Adrenal gland (tissue), 19 donors: ENCODE measurements at places on chromosomes 7 and 10. TPM values are rescaled to one million over a fixed set of nuclear protein-coding genes. Genes with fewer than 3 reads are reported as not detected.
A peak's percentile ranks its signal among the peaks of the same experiment; 100 is the strongest.

The HOXA10 gene
- polyA plus RNA-seq: 4.2 TPM

The OR9A2 gene
- not detected for polyA plus RNA-seq

DNA sequence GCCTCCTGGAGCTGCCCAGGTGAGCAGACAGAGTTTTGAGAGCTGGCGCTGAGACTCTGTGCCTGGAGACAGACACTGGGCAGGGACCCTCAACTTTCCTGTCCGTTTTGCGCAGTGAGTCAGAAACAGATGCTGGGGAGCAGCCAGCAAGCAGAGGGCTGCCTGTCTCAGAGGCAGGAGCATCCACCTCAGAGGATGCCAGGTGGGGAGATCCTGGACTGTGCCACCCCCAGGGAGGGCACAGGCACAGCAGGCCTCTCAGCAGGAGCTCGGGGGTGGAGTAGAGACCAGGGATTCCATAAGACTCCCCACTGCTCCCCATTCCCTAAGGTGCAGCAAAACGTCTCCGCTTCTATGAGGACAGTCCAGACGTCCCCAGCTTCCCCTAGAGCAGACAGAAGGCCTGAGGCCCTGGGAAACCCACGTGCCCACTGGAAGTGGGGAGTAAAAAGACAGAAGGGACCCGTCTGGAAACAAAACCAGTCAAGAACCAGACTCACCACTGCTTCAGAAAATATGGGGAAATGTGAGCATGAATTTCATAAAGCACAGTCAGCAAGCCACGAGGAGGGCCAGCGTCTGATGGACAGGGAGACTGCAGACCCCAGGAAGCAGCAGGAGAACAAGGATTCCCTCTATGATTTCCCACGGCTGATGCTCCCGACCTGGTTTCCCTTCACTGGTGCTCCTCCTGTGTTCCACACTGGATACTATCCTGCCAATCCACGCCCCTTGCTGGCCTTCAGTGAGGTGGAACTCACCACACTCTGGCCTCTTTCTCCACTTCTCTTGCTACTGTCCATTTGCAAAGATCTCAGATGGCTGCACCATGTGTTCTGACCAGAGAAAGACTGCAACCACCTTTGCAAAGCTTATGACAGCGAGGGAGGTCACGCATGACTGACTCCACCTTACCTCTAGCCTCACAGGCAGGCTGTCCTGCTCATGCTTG is 151.3 kb upstream of the FAM20C start:
- no peaks in the 10 kb centered on the region for H3K4me1 ChIP-seq
- no peak for DNase-seq
- H3K27me3 ChIP-seq: no peaks in the 10 kb centered on the region
- H3K27ac ChIP-seq: no peak overlapping the region
- H3K4me3 ChIP-seq: no peak overlapping the region
- H3K36me3 ChIP-seq: no peaks in the 10 kb centered on the region

GRCh38 chr7:122383934-122384333 is 79.4 kb upstream of the FEZF1 start:
- H3K4me3 ChIP-seq: no peak overlapping the region
- no peak for DNase-seq
- no peaks in the 10 kb centered on the region for H3K27me3 ChIP-seq
- no peaks in the 10 kb centered on the region for H3K4me1 ChIP-seq

DNA sequence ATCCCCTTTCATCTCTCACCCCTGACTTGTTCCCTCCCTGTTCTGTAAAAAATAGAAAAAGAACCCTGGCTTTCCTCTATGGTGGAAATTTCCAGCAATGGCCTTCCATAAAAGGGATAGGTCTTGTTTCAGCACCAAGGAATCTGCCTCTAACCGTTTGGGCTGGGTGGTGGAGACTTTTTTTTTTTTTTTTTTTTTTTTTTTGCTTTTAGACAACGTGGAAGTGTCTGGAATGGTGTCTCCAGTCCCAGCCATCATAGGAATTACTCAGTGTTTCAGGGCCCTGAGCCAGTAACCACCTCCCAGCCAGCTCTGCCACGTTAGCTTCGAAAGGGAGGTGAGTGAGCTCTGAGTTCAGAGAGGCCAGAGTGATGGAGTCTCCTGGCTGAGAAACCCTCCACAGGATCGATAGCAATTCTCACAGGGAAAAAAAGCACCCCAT is 97.3 kb upstream of the COL1A2 start:
- H3K27me3 ChIP-seq: no peaks in the 10 kb centered on the region
- no peak overlapping the region for H3K4me3 ChIP-seq
- peaks cover 39% of the 10 kb centered on the region for H3K4me1 ChIP-seq
- DNase-seq: peak; percentile 72

DNA sequence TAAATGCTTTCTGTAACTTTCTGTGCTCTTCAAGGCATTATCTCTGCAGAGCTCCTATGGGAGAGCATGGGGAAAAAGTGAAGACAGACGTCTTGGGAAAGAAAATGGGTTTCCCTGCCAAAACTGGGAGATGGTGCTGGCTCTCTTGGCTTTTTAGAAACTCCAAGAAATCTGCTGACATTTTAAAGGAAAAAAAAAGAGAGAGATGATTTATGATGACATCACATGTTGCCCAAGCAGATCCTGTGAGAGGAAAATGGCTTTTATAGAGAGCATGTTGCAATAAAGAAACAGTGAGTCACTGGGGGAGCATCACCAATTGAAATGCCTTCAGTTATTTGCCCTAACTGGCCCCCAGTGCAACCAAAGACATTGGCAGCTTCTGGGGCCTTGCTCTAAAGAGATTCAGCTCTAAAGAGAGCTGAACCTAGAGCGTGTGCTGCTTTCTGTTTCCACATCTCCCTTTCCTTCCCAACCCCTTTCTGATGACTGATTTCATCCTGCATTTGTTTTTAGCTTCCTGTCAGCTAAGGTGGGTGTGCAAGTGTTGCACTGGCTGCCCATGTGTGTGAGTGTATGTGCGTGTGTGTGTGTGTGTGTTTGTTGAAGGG is 37.7 kb downstream of the LRMDA start:
- peak; percentile 57 for DNase-seq
- no peaks in the 10 kb centered on the region for H3K27me3 ChIP-seq

GRCh38 chr10:72276013-72276387 is 2.3 kb downstream of the DDIT4 start:
- H3K36me3 ChIP-seq: peaks cover 23% of the 10 kb centered on the region
- peak overlapping the region; percentile 97 for H3K27ac ChIP-seq
- peaks cover 12% of the 10 kb centered on the region for H3K4me1 ChIP-seq
- peak; percentile 72 for DNase-seq

GRCh38 chr7:93119191-93119905 is 1.6 kb upstream of the SAMD9 start:
- no peak overlapping the region for H3K4me3 ChIP-seq
- H3K36me3 ChIP-seq: no peaks in the 10 kb centered on the region
- no peak for DNase-seq
- no peaks in the 10 kb centered on the region for H3K27me3 ChIP-seq
- H3K27ac ChIP-seq: no peak overlapping the region
- H3K4me1 ChIP-seq: peaks cover 6% of the 10 kb centered on the region

GRCh38 chr7:135877805-135878204 is 99.4 kb downstream of the MTPN start:
- H3K27ac ChIP-seq: no peak overlapping the region
- no peak overlapping the region for H3K4me3 ChIP-seq
- no peaks in the 10 kb centered on the region for H3K4me1 ChIP-seq
- H3K27me3 ChIP-seq: no peaks in the 10 kb centered on the region
- no peak for DNase-seq
- no peaks in the 10 kb centered on the region for H3K36me3 ChIP-seq

DNA sequence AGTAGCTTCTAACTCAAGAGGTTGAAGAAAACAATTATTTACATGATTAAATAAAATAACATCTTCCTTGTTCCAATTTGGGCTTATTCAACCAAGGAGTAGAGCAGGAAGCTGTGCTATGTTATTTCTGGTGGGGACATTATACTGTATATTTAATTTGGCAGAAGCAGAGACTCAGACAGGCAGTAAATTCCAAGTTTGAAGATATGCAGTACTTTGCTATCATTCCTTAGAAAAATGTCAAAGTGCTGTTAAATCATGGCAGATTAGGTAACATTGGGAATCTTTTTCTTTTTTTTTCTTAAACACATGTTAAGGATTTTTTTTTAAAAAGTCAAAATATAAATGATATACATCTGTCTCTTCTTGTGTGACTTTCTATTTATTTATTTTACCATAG is 190.1 kb downstream of the SUGCT start:
- no peak for DNase-seq
- H3K4me1 ChIP-seq: no peaks in the 10 kb centered on the region
- no peaks in the 10 kb centered on the region for H3K27me3 ChIP-seq
- H3K27ac ChIP-seq: no peak overlapping the region
- H3K36me3 ChIP-seq: no peaks in the 10 kb centered on the region

DNA sequence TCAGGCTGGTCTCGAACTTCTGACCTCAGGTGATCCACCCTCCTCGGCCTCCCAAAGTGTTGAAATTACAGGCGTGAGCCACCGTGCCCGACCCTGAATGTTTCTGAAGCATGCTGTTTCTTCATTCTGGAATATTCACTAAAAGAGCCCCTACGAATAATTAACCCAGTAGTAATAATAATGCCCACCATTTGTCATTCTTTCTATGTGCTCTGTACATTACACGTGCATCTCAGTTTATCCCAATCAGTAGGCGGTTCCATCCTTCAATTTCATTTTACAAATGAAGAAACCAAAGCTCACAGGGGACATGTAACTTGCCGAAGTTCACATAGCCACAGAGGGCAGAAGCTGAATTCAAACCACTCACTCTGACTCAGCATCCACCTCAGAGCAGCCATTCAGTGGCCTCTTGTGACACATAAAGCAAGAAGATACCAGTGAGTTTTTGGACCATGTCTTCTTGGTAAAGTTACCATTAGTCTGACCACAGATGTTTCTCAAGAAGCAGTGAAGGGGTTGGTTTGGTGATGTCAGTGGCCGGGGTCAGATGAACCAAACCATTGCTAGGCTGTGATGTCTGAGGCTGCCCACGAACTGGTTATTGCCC is 71.9 kb upstream of the DUSP5 start:
- no peaks in the 10 kb centered on the region for H3K4me1 ChIP-seq
- no peak overlapping the region for H3K4me3 ChIP-seq
- H3K27me3 ChIP-seq: no peaks in the 10 kb centered on the region
- no peak for DNase-seq
- H3K36me3 ChIP-seq: no peaks in the 10 kb centered on the region
- no peak overlapping the region for H3K27ac ChIP-seq

The LRRC72 gene
- not detected for polyA plus RNA-seq

DNA sequence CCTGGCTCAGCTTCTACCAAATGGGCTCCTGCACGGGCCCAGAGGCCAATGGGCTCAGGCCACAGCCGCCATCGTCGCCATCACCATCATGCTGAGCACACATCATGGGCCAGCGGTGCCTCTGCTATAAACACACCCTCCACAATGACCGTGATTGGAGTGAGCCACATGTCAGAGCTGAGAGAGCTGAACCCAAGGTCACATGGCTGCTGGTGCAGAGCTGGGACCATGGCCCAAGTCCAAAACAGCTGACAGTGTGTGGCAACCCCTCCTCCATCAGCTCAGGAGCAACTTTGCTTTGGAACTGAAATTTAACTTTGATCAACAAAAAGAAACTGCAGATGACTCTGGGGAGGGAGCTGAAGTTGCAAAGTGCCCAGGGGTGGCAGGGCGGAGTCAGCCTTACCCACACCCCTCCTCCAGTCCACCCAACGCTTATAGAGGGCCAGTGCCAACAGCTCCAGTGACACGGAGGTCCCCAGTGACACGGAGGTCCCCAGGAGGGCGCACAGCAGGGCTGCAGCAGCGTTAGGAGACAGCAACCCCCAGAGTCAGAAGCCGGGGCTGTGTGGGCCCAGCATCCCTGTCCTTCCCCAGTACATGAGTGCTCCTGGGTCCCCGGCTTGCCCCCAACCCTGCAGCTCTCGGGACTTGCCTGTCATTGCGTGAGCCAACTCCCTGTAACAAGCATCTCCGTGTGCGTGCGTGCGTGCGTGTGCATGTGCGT is 249.6 kb downstream of the ELFN1 start:
- no peak overlapping the region for H3K4me3 ChIP-seq
- H3K27me3 ChIP-seq: no peaks in the 10 kb centered on the region
- DNase-seq: peak; percentile 93
- no peaks in the 10 kb centered on the region for H3K36me3 ChIP-seq

GRCh38 chr10:83585686-83586085 is 553.6 kb upstream of the GHITM start:
- no peak overlapping the region for H3K27ac ChIP-seq
- no peaks in the 10 kb centered on the region for H3K36me3 ChIP-seq
- H3K4me1 ChIP-seq: no peaks in the 10 kb centered on the region
- no peaks in the 10 kb centered on the region for H3K27me3 ChIP-seq
- no peak for DNase-seq

- peaks cover 23% of the 10 kb centered on the region for H3K27me3 ChIP-seq
- no peaks in the 10 kb centered on the region for H3K36me3 ChIP-seq
- no peak for DNase-seq
- no peak overlapping the region for H3K4me3 ChIP-seq
- H3K27ac ChIP-seq: no peak overlapping the region
Measured at GRCh38 chr7:28318101-28318762, 94.1 kb upstream of the CREB5 start.

DNA sequence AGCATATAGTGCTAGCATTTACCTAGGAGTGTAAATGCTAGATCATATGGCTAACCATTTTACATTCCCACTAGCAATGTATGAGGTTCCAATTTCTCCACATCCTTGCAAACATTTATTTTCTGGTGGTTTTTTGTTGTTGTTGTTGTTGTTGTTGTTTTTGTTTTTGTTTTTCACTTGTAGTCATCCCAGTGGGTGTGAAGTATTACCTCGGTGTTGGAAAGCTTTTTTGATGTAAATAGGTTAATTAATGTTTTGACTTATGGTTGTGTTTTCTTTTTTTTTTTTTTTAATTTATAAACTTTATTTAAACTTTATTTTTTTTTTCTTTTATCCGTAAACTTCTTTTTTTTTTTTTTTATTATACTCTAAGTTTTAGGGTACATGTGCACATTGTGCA is 15.3 kb upstream of the TSGA13 start:
- DNase-seq: no peak
- no peaks in the 10 kb centered on the region for H3K36me3 ChIP-seq
- no peaks in the 10 kb centered on the region for H3K27me3 ChIP-seq
- H3K27ac ChIP-seq: no peak overlapping the region
- H3K4me3 ChIP-seq: no peak overlapping the region

The ELFN1 gene
- polyA plus RNA-seq: 0.80 TPM

The ASB4 gene
- polyA plus RNA-seq: 53.4 TPM
